Trophoblast cell (in vitro differentiated cells and primary cell): ENCODE measurements at places on chromosomes 13 and 19.

- DNase-seq, result no peak
Observed at GRCh38 chr13:20161275-20161950, 561 bp upstream of the GJA3 start.

DNA sequence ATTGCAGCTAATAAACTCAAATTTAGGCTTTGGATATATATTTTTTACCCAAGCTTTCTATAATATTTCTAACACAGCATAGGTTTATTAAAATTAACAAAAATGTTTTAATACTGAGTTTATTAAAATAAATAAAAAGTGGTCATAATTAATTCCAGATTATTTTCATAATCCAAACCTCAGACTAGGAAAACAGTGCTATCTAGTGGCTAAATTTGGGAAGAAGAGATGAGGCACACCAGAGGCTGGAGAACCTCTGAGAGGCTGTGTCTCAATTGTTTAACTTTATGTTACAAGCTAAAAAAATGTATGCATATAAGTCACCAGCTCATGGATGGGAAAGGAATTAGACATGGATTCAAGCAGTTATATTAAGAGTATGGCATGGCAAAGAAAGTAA is 392.5 kb downstream of the DIAPH3 start:
- DNase-seq, result no peak

DNA sequence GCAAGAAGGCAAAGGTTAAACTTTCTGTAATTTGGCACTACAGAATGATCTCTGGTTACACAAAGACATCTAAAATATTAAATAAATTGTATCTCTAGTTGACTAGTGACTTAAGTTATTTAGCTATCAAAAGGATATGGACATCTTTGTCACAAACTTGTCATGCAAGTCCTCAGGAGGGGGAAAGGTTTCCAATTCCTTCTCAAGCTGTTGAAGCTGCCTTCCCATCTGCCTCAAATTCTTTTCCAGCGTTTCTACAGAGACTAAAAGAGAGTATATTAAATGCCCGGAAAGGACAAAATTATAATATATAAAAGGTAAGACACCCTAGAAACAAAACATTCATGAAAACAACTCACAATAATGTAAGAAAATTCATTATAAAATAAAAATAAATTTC is 324.5 kb downstream of the DIAPH3 start:
- DNase-seq, result no peak

DNA sequence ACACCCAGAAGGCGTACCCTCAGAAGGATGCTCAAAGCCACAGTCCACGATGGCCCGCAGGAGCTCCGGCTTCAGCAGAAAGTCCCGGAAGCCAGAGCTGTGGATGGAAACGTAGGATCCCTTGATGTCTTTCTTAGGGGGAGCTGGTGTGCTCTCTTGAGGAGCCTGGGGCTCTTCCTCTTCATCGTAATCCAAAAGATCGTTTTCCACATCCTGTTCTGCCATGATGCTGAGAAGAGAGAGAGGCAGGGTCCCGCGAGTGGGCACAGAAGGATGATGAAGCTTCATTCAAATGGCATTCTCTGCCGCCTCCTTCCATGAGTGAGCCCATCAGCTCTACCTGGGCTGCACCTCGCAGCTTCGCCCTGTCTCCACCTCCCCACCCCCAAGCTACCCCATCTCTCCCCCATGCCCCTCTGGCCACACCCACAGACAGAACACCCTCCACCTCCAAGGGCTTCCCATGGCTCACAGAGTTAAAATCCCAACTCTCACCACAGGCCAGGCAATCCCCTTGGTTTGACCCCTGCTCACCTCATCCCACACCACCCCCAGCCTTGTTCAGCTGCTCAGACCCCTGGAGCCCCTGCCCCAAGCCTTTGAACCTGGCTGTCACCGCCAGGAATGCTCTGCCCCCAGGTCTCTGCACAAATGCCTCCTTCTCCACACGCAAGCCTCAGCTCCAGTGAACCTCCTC is 6.0 kb downstream of the DDX39A start:
- DNase-seq, result no peak

GRCh38 chr13:28753208-28753892 is 34.6 kb upstream of the SLC46A3 start:
- DNase-seq, result peak; percentile 95

DNA sequence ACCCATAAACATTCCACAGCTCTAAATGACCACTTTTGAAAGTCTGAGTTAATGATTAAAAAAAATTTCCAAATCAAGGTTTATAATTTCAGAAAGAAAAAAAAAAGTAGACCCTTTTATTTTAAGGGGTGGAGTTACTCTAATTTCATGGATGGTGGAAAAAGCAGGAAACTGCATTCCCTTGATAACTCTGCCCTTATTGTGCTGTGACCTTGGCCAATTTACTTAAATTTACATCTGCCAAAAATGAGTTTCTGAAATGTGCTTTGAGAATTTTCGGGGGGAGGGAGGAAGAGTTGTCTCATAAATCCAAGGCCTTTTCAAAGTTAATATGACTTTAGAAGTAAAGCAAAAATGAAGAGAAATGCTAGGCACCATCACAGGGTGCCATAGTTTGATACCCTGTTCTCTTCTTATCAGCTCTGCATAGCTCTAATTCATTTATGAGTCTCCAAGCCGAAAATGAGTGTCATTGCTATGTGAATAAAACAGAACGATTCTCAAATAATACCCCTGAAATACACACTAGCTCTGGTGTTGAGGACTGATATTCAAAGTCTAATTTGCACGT is 367.0 kb downstream of the DACH1 start:
- DNase-seq, result no peak

DNA sequence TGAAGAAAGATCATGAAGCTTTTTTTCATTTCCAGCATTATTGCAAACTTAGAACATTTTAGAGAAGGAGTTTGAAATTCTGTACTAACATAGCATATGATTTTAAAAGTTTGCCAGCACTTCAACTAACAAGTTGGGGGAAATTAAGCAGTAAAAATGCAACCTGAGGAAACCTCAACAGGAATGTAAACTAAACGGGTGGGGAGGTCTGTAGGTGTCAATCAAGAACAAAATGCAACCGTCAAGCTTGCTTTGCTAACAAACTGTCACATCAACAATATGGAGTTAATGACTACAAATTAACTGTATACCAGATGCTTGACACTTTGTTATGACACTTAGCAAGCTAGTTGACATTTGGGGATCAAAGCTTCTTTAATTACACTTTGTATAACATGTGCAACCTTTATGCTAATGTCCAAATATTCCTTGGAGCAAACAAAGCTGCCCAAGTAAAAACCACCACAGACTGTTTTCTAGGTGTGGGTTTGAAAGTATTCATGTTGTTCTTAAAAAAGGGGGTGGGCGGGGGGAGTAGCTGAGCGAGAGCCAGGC is 52.1 kb downstream of the DACH1 start:
- no peak for DNase-seq

GRCh38 chr13:27551562-27551961 is 68.8 kb downstream of the LNX2 start:
- no peak for DNase-seq

DNA sequence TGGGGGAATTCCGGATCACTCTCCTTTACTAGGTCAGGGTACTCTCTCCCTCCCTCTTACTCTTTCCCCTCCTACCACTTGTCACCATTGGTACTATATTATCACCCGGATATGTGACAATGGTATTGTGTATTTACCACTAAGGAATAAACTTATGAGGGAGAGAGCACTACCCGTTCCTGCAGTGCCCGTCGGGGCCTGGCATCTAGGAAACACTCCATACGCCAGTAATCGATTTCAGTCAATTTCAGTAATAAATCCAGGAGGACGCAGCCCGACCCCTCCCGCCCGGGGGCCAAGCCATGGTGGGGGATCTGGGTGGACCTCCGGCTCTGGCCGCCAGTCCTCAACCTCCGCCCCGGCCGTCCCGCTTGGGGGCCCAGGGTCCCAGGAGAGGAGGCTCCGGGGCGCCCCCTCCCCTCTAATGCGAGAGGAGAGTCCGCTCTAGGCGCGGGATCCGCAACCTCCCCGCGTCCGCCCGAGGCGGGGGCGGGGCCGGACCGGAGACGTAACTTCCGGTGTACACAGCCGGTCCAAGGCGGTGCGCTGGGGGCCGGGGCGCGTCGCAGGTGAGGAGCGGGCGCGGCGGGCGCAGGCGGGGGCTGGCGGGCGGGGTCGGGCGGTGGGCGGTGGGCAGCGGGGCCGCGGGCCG is at the start of gene GARRE1:
Gene GARRE1, plus strand, starts transcription at position 509 of the 652 bp plus-strand sequence. CDS start 45,920 bp downstream, outside the sequence.
- DNase-seq, result peak; percentile 90

GRCh38 chr13:45943120-45943519 is 91.6 kb upstream of the SIAH3 start:
- DNase-seq, result no peak

DNA sequence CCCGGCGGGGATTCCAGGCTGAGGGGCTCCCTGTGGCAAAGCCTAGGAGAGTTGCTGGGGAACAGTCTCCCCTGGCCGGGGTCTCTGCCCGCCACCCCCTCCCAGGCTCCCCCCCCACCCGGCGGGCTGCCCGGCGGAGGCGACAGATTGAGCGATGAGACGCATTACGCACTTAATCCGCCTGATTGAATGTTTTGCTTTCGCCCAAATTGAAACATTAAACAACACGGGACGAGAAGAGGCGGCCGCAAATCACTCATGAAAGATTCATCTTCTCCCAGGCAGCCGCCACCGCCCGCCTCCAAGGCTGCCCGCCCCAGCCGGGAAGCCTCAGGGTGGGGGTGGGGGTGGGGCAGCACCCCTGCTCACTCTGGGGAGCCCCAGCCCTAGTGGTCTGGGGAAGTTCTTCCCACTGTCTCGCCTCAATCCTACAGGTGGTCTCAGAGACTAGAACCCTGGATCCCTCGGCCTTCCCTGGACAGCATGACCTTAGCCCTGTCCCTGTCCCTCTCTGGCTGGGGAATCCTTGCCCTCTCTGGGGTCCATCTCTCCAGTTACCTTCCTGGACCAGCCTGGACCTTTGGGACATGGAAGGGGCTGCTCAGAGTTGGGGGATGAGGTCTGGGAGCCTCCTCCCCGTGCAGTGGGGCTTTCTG is 7.6 kb upstream of the ERFL start:
- DNase-seq, result no peak

GRCh38 chr13:96824140-96824539 is 170.1 kb downstream of the OXGR1 start:
- no peak for DNase-seq

DNA sequence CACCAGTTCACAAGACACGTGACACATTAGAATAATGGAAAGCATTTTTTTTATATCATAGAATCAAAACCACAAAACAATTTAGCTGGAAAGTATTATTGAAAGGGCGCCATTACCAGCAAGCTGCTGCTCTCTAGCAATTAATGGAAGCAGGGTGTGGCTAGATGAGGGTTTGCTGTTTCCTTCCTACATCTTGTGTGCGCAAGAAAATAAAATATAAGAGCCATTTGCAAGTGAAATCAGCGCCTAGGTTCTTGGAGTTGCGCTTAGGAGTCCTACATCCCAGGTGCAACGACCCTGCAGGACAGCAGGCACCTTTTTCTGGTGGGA is 140.9 kb downstream of the ZNF536 start:
- no peak for DNase-seq

- no peak for DNase-seq
Observed at GRCh38 chr19:43643326-43643725, 3.7 kb upstream of the CADM4 start.

GRCh38 chr13:73286942-73287620 is 228.3 kb downstream of the KLF5 start:
- DNase-seq, result peak; percentile 20

GRCh38 chr13:49859560-49859959 is 67.1 kb upstream of the KPNA3 start:
- peak; percentile 87 for DNase-seq

- DNase-seq, result peak; percentile 76
Observed at GRCh38 chr19:11019824-11020223, 59.0 kb downstream of the SMARCA4 start.
